Caco-2 (cell line): ENCODE measurements at places on chromosomes 5 and 9. TPM values are rescaled to one million over a fixed set of nuclear protein-coding genes. Genes with fewer than 3 reads are reported as not detected.

DNA sequence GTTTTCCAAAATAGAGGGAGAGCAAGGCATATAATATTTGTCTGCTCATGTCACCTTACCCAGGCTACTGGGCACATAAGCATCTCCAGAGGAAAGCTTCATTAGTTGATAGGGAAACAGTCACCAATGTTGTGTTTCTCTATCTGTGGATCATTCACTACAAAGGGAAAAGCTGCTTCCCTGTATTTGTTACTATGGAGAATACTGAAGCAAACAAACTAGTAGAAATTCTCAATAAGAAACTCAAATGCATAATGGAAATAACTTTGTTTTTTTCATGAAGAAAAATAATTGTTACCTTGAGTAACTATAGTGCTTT is 138.2 kb downstream of the PCSK1 start:
- no peak overlapping the region for H3K27ac ChIP-seq
- no peak overlapping the region for H3K4me3 ChIP-seq
- H3K4me1 ChIP-seq: no peaks in the 10 kb centered on the region

- H3K27ac ChIP-seq: no peak overlapping the region
- H3K4me3 ChIP-seq: no peak overlapping the region
- H3K27me3 ChIP-seq: no peaks in the 10 kb centered on the region
- H3K4me1 ChIP-seq: no peaks in the 10 kb centered on the region
- H3K36me3 ChIP-seq: no peaks in the 10 kb centered on the region
Observed at GRCh38 chr5:160545832-160546231, 124.2 kb downstream of the PTTG1 start.

DNA sequence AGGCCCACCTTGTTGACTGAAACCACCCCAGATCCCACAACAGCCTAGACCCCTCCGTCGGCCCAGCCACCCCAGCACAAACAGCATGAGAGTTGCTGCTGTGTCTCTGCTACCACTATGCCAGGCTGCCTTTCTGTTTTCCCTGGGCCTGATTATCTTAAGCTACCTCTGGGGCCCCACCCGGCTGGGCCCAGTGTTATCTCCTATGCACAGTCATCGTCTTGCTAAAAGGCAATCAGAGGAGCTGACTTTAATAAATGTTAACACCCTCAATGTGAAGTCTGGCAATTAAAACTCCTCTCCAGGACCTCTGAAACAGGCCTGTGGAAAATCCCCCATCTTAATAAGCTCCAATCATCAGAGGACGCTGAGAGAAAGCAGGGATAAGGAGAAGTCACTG is 144.9 kb downstream of the FAM114A2 start:
- H3K36me3 ChIP-seq: no peaks in the 10 kb centered on the region
- no peaks in the 10 kb centered on the region for H3K4me1 ChIP-seq
- no peak for DNase-seq
- H3K4me3 ChIP-seq: no peak overlapping the region
- no peaks in the 10 kb centered on the region for H3K27me3 ChIP-seq

DNA sequence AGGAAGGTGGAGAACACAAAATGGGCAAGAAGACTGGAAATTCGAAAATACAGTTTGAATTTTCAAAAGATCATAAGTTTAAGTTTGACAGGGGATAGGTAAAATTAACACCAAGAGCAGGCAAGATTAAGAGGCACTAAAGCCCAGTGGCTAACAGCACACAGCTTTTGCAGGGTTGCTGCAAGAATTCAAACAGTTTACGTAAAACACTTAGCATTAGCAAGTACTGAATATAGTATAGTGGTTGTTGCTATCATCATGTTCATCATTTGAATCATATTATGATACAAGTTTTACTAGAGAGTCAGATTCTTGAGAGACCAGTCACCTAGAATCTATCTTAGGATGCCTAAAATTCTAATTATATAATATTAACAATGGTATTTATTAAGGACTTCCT is 61.2 kb upstream of the IFNK start:
- no peak overlapping the region for H3K4me3 ChIP-seq
- H3K36me3 ChIP-seq: no peaks in the 10 kb centered on the region
- peak overlapping the region; percentile 46 for H3K27ac ChIP-seq
- no peak for DNase-seq
- no peaks in the 10 kb centered on the region for H3K27me3 ChIP-seq

- H3K27me3 ChIP-seq: no peaks in the 10 kb centered on the region
- no peaks in the 10 kb centered on the region for H3K4me1 ChIP-seq
- no peak overlapping the region for H3K27ac ChIP-seq
- no peak overlapping the region for H3K4me3 ChIP-seq
Observed at GRCh38 chr5:129345213-129345924, 114.7 kb upstream of the ADAMTS19 start.

- no peaks in the 10 kb centered on the region for H3K27me3 ChIP-seq
- no peaks in the 10 kb centered on the region for H3K36me3 ChIP-seq
- peaks cover 15% of the 10 kb centered on the region; the same call in 1 of the 2 replicates for H3K4me1 ChIP-seq
- H3K27ac ChIP-seq: no peak overlapping the region
Observed at GRCh38 chr5:102759289-102759688, 4.2 kb downstream of the PAM start.

DNA sequence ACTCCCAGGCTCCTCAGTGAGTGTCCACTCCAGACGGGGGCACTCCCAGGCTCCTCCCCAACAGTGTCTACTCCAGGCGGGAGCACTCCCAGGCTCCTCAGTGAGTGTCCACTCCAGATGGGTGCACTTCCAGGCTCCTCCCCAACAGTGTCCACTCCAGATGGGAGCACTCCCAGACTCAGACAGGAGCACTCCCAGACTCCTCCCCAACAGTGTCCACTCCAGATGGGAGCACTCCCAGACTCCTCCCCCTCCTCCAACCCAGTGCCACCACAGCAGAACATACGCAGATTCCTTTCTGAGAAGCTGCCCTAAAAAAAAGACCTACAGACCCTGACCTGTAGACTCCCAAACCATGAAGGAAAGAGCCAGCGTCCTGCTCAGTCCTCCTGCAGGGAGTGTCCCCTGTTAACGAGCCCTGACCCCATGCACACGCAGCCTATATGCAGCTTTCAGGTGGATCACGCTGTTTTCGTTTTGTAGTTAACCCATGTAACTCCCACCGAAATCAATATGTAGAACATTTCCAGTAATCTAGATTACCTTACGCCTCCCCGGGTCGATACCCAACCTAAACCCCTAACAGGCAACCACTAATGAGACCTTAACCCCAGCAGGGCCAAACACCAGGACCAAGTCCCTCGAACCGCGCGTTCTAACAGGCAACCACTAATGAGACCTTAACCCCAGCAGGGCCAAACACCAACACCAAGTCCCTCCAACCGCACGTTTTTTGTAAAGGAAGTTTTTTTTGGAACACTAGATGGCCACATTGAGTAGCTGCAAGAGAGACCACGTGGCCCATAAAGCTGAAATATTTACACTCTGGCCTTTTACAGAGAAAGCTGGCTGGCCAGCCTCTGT is 15.7 kb downstream of the PNPLA7 start:
- no peaks in the 10 kb centered on the region for H3K27me3 ChIP-seq
- H3K27ac ChIP-seq: peak overlapping the region; percentile 45
- peak; percentile 72 for DNase-seq
- no peak overlapping the region for H3K4me3 ChIP-seq

GRCh38 chr9:70615464-70616138 is 201.1 kb upstream of the KLF9 start:
- no peaks in the 10 kb centered on the region for H3K36me3 ChIP-seq
- no peak overlapping the region for H3K4me3 ChIP-seq
- H3K4me1 ChIP-seq: no peaks in the 10 kb centered on the region
- no peak for DNase-seq
- H3K27me3 ChIP-seq: no peaks in the 10 kb centered on the region
- no peak overlapping the region for H3K27ac ChIP-seq

DNA sequence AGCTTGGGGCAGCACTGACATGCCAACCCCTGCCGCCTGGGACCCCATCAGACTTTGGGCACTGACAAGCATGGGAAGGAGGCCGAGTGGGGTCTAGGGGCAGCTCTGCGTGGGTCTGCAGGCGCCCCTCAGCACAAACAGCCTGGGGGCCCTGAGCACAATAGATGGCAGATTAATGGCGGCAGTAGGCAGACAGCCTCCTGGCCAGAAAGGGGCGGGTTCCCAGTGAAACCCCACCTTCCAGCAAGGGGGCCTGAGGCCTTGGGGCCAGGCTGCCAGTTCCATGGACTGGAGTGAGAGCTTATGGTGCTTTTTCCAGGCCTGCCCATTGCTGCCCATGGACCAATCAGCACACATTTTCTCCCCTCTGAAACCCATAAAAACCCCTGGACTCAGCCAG is 2031.2 kb downstream of the EFNA5 start:
- no peaks in the 10 kb centered on the region for H3K27me3 ChIP-seq
- H3K27ac ChIP-seq: no peak overlapping the region
- no peak for DNase-seq
- no peak overlapping the region for H3K4me3 ChIP-seq
- H3K4me1 ChIP-seq: no peaks in the 10 kb centered on the region

DNA sequence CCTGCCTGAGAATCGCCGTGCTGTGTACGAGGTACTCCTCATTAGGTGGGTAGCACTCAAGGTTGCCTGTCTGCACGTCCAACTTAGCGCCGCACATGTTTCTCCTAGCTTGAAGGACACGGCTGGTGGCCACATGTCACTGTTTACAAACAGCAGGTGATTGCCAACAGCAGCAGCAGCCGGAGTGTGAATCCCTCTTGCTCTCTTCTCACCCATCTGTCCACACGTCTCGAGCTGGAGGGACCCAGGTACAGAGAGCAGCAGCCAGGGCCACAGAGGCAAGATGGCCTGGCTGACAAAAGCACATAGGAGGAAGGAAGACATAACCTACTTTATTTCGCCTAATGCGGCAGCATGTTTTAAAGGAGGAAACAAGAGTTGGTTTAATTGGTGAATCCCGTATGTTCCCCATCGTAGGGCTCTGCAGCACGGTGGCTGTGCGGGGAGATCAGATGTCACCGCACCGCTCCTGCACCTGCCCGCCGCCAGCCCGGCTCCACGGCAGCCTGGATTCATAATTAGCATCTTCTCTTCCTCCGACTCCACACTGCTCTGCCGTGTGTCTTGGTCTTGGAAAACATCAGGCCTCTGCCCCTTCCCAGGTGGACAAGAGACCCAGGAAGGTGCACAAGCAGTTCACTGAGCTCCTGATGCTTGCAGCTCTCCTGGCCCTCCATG is 201.6 kb upstream of the IRX1 start:
- H3K4me3 ChIP-seq: no peak overlapping the region
- H3K27ac ChIP-seq: no peak overlapping the region
- H3K27me3 ChIP-seq: no peaks in the 10 kb centered on the region
- no peaks in the 10 kb centered on the region for H3K4me1 ChIP-seq

GRCh38 chr9:86580688-86581087 is 226.5 kb upstream of the TUT7 start:
- H3K27ac ChIP-seq: no peak overlapping the region
- no peak overlapping the region for H3K4me3 ChIP-seq
- H3K27me3 ChIP-seq: no peaks in the 10 kb centered on the region
- DNase-seq: no peak

FGF1 gene
- total RNA-seq: not detected in 2 replicates

MZB1 gene
- not detected in 2 replicates for total RNA-seq

PURA gene
- total RNA-seq: 14.5 and 15.2 TPM in 2 replicates

SCGB3A2 gene
- not detected in 2 replicates for total RNA-seq
